Stimulated activated CD4-positive, alpha-beta T cell treated with anti-CD3 and anti-CD28 coated beads, Interleukin-15, amount 100 ng/mL, for 24 hours (primary cell): ENCODE measurements at places on chromosomes 7 and 10.

GRCh38 chr7:128035712-128036111 is 4.5 kb upstream of the LRRC4 start:
- DNase-seq, result no peak

DNA sequence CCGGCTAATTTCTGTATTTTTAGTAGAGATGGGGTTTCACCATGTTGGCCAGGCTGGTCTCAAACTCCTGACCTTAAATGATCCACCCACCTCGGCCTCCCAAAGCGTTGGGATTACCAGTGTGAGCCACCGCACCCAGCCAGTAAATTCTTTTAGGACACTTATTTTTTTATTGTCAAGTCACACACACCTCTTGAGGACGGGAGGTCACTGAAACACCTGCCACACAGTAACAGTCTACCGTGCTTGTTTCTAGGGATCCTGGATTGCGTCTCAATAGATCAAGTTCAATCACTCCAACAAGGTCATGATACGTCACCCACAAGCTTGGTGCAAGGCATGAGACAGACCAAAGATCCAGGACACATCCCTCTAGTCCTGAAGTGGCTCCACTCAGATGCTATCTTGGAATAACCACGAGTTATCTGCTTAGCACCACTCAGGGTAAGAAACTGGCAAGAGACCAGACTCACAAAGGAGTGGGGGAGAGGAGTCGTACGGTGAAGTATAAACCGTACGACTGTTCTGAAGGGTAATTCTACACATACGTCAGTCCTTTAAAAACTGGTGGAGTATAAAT is 58.9 kb upstream of the NCAPG2 start:
- DNase-seq, result no peak

- DNase-seq, result peak; percentile 17
Measured at GRCh38 chr10:1149793-1150637, 93.8 kb downstream of the WDR37 start.

- no peak for DNase-seq
Measured at GRCh38 chr10:30828680-30829079, 199.1 kb upstream of the LYZL2 start.

GRCh38 chr10:92268748-92269147 is 22.1 kb downstream of the CPEB3 start:
- DNase-seq, result no peak

GRCh38 chr7:1848911-1849311 is 178.8 kb downstream of the ELFN1 start:
- no peak for DNase-seq

GRCh38 chr7:915291-916218 is 38.9 kb downstream of the ADAP1 start:
- no peak for DNase-seq

DNA sequence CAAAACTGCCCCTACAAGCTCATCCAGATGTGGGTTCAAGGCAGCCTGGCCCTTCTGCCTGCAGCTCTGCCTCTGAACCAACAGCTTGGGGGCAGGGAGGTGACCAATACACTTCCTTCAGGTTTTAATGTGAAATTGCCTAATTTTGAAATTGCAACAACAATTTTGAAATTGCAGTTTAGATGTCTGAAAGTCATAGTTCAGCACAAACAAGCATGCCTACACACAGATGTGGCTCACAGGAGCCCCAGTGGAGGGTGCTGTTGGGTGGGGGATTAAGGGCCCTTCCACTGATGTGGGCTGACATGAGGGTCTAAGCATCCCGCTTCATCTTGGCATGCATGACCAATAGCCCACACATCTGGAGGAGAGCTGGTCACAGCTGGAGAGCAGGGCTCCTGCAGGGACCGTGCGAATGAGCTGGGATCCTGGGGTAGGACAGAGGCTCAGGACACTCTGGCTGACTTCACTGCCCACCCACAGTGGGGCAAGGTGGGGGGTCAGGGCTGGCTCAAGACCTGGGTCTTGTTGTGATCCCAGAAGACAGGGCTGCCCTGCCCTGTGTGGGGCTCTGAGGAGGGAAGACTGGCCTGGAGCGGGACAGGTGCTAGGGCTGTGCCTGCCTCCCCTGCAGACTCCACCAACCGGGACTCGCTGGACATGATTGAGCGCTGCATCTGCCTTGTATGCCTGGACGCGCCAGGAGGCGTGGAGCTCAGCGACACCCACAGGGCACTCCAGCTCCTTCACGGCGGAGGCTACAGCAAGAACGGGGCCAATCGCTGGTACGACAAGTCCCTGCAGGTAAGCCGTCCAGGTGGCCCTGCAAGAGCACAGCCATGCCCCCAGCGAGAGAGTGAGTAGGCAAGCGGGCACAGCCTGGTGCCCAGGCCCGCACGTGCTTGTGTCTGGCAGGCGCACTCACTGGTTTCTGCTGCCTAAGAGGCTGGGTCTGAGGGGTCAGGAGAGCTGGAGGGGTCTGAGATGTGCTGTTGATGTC is 32.3 kb downstream of the CHAT start:
- no peak for DNase-seq

DNA sequence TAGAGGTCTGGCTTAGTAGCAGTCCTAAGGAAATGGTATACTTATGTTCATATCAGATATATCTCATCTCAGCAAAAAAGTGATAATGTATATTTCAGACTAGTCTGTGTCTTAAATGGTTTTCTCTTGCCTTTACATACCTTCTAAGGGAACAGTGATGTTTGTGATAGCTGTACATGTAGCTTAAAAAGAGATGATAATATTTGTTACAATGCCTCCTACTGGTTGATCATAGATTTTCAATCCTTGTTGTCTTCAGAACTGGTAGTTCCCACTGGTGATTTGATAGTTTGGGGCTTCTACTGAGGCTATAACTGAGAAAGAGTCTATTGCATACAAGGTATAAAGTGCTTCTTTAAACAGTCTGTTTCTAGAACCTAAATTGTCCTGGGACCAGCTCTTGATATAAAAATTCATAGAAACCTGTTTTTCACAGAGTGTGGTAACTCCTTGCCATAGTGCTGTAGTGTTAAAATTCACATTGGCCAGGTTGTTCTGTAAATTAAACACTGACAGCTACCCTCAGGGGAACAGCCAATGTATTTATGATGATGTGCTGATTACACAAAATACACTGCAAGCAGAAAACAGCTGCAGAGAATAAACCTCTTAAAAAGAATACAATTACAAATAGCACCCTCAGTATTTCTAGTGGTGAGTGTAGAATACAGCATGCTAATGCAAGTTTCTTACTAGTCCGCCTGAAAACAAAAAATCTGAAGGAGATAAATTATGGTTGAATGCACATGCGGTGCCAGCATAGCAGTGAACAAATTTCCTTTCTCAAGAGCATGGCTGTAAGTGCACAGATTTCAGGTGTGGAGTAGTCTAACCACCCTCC is 90.3 kb downstream of the BTRC start:
- DNase-seq, result no peak

DNA sequence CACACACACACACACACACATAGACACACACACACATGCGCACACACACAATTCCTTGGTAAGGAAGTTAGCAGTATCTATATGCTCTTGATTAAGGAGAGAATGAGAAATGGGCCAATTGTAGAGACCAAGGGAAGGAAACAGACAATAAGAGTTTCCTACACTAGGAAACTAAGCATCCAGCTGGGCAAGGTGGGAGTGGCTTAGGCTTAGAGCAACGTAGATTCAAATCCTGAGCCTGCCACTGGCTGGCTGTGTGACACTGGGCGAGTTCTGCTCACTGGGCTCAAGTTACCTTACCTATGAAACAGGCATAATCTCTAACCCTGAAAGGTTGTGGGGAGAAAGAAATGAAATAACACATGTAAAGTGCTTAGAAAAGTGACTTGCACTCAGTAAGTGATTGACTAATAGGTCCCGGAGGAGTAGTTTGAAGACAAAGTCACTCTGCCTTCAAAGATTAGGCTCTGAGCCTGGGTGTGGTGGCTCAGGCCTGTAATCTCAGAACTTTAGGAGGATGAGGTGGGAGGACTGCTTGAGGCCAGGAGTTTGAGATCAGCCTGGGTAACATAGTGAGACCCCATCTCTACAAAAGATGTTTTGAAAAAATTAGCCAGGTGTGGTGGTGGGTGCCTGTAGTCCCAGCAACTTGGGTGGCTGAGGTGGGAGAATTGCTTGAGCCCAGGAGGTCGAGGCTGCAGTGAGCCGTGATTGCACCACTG is 701.4 kb downstream of the PARD3 start:
- no peak for DNase-seq

DNA sequence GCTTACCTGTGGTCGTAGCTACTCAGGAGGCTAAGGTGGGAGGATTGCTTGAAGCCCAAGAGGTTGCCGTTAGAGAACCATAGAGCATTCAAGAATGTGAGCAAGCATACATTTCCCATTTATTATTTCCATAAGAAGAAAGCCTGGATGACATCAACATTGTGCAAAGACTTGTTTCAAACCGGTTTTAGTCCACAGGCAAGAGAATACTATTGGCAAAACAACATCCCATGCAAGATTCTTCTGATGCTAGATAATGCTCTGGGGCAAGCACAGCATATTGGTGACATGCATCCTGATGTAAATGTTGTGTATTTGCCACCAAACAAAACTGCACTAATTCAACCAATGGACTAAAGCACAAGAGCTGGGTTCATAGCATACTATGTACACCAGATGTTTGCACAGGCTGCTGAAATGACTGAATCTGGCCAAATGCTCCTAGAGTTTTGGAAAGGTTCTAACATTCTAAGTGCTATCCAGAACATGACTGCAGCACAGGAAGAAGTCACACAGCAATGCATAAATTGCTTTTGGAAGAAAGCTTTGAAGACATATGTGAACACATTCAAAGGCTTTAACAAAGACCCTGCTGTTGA is 42.6 kb downstream of the OTUD1 start:
- DNase-seq, result no peak

DNA sequence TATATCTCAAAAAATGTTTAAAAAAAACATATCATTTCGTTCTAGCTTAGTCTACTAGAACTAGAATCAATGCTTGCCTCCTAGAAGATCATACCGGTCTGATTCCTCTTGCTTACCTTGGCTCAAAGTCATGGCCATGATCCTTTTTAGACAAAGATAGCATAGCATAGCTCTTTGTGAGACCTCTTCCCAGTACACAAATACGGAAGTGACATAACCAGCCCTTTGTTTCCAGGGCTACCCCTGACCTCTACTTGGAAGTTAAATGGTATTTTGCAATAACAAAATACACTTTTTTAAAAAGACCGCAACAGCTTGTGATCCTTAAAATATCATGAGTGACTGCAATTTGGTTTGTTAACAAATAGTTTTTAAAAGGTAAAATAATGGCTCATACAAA is 130.7 kb upstream of the NOBOX start:
- no peak for DNase-seq

GRCh38 chr7:80207501-80207900 is 72.9 kb downstream of the GNAI1 start:
- DNase-seq, result no peak

- DNase-seq, result no peak
Measured at GRCh38 chr10:48474765-48475365, 130.0 kb downstream of the ARHGAP22 start.

DNA sequence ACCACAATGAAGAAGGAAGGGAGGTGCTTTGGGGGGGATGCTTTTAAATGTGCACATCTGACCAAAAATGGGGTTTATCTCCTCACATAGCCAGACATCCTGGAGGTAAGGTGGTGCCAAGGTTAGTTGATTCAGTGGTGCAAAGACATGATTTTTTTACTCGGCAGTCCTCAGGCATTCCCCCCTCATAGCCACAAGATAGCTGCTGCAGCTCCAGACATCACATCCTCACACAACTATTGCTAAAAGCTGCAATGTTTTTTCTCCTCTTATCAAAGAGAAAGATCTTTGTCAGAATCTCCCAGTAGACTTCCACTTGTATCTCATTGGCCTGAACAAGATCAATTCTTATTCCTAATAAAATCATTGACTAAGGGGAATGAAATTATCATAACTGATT is 141.3 kb upstream of the ZNF438 start:
- DNase-seq, result no peak

- no peak for DNase-seq
Measured at GRCh38 chr7:125651823-125652528, 722.4 kb upstream of the POT1 start.

GRCh38 chr10:123882681-123883445 is 8.7 kb downstream of the CPXM2 start:
- no peak for DNase-seq

DNA sequence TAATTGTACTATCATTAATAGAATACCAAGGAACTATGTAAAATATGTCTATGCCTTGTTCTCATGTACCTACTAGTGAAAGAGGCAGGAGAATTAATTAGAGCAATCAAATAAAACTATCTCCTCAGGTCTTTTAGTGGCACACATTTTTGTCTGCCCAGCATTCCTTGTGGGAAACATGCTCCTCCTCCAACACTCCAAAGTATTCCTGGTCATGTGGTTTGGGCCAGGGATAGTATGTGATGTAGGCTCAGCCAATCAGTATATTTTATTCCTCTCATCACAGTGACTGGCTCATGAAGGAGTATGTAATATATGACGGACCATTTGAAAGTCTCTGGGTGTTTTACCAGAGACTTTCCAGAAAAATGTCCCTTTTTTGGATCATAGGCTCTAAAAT is 16.7 kb upstream of the SYPL1 start:
- DNase-seq, result no peak

DNA sequence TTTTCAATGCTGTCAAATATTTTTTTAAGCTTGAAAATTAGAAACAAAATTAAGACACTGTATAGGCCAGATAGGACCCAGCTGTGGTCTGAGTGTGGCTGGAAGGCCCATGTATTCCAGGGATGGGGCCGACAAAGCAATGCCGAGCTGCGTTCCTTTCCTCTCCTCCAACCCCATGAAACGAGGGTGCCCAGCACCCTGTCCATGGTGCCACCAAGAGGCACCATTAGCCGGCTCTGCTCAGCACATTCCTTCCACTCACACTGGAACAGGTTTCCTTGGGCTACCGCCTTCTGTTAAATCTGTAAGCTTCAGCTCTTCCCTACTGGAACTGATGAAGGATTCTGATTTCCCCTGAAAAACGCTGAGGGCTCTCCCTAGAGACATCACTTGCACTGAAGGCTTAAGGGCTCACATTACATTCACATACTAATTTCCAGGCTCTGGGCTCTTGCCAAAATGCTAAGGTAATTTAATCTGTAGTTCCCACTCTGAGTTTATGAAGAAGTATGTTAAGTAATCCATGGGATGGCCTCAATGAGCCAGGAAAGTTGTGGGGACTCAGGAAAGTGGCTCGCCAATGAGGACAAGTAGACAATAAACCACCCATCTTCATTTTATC is 73.7 kb upstream of the CAMK2B start:
- no peak for DNase-seq

DNA sequence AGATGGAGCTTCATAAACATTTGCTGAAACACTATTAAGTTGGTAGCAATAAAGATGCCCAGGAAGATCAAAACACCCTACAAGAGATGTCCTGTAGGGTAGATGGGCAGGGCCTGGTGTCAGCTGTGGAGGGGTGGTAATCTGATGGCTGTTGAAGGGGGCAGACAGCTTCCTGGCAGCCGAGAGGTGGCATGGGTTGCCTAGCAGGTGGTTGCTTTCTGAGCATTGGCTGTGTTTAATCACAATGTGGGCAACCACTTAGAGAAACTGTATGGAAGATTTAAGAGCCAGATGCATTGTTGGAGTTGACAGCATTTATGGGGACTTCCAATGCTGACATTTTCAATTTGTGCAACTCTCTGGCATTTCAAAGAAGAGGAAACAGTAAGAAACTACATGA is 79.9 kb upstream of the SLC26A5 start:
- no peak for DNase-seq
